ENCODE measurements at places on chromosomes 7 and 10.

GRCh38 chr7:132800522-132800921 is 224.3 kb upstream of the PLXNA4 start:
- no peak for DNase-seq

DNA sequence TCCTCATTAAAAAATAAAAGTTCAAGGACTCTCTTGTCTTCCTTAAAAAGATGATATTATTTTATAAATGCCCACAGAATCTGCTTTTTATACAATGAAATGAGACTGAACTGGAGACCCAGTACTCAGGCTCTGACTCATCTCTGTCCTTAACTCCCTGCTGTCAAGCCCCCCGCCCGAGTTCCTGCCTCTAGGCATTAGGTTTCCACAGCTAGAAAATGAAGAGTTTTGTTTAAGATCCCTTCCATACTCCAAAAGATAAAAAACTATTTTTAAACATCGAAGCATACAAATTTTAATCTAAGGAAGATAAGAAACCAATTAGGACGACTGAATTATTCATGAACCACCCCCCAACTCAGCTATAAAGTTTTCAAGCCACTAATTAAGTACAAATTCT is 97.7 kb upstream of the FEZF1 start:
- DNase-seq: no peak

DNA sequence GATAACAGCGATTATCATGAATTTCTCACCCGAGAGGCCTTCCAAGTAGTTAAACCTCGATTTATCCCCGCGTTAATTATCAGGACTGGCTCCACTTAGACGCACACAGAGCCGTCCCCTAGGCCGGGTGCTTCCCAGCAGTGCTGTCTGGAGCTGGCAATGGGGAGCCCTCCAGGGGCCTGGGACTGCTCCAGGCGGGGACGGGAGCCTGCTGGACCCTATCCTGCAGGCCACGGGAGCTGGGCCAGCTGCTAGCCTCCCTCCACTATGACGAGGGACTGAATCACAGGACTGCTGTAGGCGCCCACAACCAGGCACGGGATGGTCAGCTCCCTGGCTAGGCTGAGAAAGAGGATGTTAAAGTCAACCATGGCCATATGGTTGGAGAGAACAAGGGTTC is 229.1 kb downstream of the ELFN1 start:
- no peak for DNase-seq

DNA sequence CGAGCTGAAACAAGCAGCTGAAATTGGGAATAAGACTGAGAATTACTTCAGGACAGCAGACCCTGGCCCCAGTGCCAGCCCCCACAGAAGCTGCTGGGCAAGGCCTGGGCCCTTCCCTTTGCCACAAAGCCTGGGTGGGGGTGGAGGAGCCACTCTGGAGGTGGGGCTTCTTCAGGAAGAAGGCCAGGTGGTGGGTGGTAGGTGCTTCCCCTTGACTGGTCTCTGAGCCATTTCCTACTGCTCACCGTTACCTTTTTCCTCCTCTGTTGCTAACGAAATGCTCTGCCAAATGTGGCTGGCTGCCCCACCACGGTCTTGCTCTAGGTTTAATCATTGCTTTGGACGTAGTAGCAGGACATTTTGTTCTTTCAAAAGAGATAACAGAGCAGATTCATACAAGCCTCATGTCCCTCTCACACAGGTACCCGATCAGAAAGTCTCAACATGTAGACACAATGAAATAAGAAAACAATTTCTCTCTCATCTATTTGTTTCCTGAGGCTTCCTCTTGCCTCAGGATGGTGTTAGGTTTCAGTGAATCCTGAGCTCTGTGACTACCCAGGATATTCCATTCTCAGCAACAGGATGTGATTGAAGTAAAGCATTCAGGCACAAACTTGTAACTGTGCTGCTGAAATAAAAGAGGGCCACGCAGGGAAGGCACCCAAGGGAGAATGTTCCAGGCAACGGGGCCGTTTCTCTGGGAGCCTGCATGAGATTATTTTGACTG is 66.5 kb downstream of the WDR11 start:
- DNase-seq: no peak

DNA sequence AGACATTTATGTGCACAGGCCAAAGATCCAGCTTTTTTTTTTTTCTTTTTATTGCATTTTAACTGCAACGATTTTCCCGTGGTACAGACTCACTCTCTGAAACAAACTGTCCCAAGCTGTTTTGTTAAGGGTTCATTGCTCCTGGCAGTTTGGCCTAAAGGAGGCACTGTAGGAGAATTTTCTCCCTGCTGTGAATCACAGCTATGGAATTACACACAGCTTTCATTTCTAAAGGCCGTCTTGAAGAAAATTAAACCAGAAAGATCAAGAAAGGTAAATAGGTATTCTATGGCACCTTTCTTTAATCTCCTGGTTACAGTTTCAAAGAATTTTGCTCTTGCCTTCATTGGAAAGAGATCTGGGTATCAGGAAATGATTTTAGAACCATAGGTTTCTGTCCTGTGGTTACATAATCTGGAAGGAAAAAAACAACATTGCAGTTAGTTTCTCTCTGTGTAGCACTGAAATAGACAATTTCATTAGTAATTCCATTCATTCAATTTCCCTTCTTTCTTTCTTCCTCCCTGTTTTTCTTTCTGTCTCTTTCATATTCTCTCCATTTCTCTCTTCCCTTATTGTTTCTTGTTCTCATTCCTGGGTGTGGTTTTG is 51.2 kb downstream of the PDK4 start:
- no peak for DNase-seq

- no peak for DNase-seq
Measured at GRCh38 chr10:86364491-86365345, 1.9 kb downstream of the GRID1 start.

GRCh38 chr10:48309711-48310226 is 3.3 kb downstream of the MAPK8 start:
- no peak for DNase-seq

- no peak for DNase-seq
Measured at GRCh38 chr10:70098271-70098670, 34.4 kb downstream of the AIFM2 start.

GRCh38 chr10:5905854-5906507 is 15.9 kb downstream of the FBH1 start:
- no peak for DNase-seq

DNA sequence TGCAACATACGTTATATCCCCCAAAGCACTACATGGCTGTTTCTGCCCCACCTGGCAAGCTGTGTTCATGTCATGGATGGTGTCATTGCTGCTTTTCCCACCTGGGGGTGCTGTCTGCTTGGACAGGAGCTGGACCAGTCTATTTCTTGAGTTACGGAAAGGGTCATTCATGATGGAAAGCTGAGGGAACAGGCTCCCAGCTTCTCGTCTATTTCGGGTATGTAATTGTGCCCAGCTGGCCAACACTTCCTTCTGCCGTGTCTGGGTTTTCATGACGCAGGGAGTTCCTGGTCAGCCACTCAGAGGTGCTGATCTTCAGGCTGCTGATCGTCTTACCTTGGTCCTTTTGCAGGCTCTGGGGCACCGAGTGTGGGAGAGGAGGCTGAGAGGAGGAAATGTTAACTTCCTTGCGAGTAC is 8.6 kb downstream of the BTBD16 start:
- DNase-seq: no peak

All from activated CD8-positive, alpha-beta memory T cell treated with anti-CD3 and anti-CD28 coated beads for 1 hour (primary cell).